Right renal cortex interstitium (tissue), 3 donors: ENCODE measurements at places on chromosomes 2 and 18. TPM values are rescaled to one million over a fixed set of nuclear protein-coding genes. Genes with fewer than 3 reads are reported as not detected.

- no peak for DNase-seq
Observed at GRCh38 chr2:174967691-174968260, 37.4 kb downstream of the CHN1 start.

DNA sequence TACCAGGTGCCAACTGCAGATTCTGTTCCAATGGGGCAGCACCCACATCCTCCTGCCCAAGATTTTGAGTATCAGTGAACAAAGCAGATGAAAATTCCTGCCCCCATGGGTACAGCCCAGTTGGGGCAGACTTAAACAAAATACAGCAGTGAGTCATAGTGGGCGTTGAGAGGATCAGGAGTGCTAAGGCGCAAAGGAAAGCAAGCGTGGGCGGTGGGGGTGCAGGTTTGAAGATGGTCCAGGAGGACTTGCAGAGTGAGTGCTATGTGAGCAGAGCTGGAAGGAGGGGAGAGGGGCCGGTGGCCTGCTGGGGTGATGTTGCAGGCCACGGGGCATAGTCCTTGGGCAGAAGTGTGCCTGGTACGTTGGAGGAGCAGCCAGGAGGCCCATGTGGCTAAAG is 24.7 kb downstream of the STEAP3 start:
- no peak for DNase-seq

Gene GPBAR1
- 1.6 TPM for polyA plus RNA-seq

DNA sequence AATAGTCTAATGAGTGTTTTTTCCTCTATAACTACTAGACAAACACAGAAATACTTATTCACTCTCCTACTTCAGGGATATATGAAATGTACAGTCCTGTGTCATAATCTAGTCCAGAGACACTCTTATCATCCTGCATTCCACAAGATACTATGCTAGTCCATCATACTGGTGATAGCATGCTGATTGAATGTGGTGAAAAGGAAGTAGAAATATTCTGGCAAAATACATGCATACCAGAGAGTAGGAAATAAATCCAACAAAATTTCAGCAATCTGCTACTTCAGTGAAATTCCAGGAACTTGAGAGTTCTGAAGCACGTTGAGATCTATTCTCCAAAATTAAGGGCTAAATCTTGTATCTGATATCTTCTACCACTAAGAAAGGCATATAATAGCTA is 353.9 kb downstream of the PID1 start:
- DNase-seq, result no peak

Gene MC4R
- polyA plus RNA-seq, result 0.24 TPM

GRCh38 chr2:219688560-219689445 is 61.4 kb downstream of the SLC4A3 start:
- DNase-seq, result no peak

DNA sequence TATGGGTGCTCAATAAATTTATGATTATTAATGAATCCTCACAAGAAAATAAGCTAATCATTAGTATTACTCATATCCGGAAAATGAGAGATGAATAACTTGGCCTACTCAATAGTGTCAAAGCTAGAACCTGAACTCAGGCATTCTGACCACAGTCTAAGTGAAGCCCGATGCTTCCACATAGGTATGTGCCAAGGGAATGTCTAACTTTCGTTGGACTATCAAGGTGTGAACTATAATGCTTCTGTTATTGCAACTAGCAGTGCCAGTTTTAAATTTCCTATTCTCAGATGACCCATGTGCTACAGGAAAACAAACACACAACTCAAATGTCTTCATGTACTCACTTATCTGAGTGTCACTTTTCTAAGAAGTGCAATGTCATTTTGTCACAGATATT is 1.8 kb downstream of the BARD1 start:
- no peak for DNase-seq

- DNase-seq, result no peak
Observed at GRCh38 chr18:46239549-46239948, 135.4 kb downstream of the HAUS1 start.

Gene TMEM182
- polyA plus RNA-seq, result 7.7 TPM

DNA sequence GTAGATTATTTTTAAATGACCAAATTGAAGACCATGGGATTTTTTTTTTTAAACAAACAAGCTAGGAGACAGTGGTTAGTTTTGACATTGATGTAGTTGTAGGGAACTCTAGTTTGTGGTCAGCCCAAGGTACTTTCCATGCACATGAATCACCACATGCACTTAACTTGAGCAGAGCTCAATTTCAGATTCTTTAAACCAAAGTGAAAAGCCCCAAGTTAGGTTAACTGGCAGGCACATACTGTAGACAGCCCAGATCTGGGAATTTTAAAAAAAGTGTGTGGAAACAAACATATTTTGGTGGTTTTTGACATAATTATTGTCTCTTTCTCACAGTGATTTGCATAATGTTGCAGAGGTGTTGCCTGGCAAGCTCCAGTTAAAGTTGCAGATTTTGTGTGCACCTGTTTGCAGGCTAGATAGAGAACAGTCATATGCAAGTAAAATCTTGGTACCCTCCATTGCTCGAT is 88.4 kb downstream of the BCL2L11 start:
- no peak for DNase-seq
